ENCODE measurements at places on chromosomes 6 and 20.

DNA sequence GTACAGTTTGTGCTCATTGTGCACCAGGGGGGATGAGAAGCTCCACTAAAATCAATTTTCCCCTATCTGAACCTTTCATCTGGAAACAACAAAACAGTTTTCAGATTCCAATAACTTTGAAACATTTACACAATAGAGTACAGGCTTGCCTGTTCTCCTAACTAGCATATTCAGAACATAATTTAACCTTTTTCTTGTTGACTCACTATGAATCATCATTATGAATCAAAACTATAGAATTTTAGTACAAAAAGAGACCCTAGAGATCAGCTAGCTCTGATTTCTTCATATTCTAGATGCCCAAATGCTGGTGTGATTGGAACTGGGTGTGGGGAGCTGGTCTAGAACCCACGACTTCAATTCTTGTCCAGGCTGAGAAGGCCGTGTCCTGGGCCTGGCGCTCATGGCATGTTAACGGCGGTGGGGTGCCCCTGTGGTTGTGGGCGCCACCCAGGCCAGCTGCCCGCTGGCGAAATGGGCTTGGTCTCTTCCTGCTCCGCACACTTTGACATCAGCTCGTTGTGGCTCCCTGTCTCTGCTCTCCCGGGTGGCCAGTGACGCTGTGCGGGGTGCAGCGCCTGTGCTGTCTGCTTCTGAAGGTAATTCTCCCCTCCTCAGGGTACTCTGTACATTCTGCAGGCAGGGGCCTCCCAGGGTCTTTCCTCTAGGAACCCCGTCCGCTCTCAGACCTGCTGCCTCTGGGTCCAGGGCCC, 29.9 kb upstream of the AGPAT4 start:
- DNase-seq = peak; percentile 14

DNA sequence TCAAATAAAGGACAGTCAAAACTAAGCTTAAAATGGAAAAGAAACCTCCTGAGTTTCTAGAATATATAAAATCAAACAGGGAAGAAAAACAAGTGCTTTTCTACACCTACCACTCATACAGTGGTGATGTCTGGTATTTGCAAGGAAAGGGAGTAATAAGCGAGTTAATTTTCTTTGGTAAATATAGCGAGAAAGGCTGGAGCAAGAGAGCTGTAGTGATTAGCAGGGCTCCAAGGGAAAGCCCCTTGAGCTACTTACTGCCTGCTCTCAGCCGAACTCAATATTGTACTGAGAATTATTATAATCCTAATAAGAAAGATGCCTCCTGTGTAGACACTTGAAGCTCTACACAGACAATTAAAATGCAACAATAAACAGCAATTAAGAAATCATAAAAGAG, 296.3 kb downstream of the LAMA2 start:
- no peak for DNase-seq

- no peak for DNase-seq
These were observed 255.8 kb downstream of the QKI start for GRCh38 chr6:163670336-163670735.

GRCh38 chr6:49300443-49300842, 162.6 kb downstream of the MMUT start:
- DNase-seq = no peak

GRCh38 chr6:118467181-118467580, 80.9 kb upstream of the PLN start:
- no peak for DNase-seq

DNA sequence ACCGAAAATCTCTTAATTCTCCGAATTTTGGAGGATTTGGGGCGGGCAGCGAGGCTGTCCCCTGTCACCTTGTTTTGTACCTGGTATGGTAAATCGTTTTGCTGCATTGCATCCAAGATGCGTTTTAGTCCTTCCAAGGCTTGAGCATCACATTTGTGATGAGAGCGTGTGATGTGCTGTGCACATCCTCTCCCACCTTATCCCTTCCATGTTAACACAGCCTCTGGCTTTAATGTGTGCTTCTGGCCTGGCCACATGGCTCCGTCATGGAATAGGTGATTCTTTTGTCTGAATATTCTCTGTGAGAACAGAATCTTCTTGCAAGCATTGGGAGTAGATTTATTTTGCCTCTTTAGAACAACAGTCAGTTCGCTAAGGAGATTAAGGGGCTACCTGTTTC, 763 bp downstream of the TMEM14A start:
- no peak for DNase-seq

GRCh38 chr6:144304223-144304848, 19.2 kb downstream of the UTRN start:
- DNase-seq = no peak

- no peak for DNase-seq
These were observed 405.9 kb upstream of the BTBD3 start for GRCh38 chr20:11511821-11512220.

DNA sequence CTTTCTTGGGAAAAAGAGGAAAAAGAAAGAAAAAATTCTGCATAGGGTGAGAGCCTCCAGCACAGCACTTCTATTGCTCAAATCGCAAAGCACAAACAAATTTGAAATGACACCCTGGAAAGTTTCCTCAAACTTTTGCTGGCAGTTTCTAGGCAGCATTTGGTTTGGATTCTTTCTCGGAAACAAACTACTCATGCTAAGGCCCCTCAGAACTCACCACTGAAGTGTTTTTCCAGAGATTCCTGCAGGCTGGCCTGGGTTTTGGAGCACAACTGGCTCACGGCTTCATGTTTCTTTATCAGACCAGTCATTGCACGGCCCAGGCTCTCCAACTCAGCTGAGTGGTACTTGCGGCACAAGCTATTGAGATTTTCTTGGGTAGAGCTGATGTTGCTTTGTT, 237.8 kb downstream of the SYNE1 start:
- peak; percentile 69 for DNase-seq

GRCh38 chr20:35616465-35617396, 1.1 kb downstream of the SPAG4 start:
- peak; percentile 99 for DNase-seq

Measured in AG10803 (cell line).